ENCODE measurements at places on chromosomes 7 and 10.

- DNase-seq: no peak
Observed at GRCh38 chr7:22109761-22110160, 164.1 kb upstream of the CDCA7L start.

GRCh38 chr10:102233997-102234396 is 7.3 kb downstream of the PITX3 start:
- DNase-seq: no peak

DNA sequence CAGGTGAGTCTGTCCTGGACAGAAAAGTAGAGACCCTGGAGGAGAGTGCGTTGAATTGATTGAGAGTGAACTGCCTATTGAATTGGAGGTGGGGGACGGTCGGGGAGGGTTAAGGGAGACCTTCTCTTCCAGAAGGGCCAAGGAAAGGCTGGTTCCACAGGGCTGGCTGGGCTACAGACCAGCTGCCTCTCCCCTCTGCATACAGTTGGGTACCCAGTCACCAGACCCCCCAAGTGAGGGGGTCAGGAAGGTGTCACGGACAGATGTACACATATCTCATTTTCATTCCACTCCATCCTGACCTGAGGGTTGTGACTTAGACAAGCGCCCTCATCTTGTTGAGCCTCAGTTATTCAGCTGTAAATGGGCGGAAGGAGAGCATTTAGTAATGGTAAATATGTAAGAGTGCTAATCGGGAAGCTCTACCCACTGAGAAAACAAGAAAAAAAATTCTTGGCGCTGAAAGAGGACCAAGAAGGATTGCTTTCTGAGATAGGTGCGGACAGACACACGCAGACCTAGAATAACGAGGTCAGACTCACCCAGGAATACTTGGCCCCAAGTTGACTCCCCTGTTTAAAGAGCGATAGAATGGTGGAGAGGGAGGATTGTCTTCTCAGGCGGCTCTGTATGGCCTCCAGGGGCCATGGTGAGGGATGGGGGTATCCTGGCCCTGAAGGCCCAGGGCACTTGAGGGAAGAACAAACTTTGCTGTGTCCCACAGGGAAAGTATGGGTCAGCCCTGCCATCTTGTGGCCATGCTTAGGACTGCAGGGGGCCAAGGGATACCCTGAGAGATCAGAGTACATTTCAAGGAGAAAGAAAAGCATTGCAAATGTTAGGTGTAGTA is 7.2 kb upstream of the MBL2 start:
- no peak for DNase-seq

GRCh38 chr7:111082351-111082750 is 8.6 kb upstream of the LRRN3 start:
- DNase-seq: no peak

GRCh38 chr10:128712661-128713400 is 586.6 kb upstream of the MKI67 start:
- no peak for DNase-seq

DNA sequence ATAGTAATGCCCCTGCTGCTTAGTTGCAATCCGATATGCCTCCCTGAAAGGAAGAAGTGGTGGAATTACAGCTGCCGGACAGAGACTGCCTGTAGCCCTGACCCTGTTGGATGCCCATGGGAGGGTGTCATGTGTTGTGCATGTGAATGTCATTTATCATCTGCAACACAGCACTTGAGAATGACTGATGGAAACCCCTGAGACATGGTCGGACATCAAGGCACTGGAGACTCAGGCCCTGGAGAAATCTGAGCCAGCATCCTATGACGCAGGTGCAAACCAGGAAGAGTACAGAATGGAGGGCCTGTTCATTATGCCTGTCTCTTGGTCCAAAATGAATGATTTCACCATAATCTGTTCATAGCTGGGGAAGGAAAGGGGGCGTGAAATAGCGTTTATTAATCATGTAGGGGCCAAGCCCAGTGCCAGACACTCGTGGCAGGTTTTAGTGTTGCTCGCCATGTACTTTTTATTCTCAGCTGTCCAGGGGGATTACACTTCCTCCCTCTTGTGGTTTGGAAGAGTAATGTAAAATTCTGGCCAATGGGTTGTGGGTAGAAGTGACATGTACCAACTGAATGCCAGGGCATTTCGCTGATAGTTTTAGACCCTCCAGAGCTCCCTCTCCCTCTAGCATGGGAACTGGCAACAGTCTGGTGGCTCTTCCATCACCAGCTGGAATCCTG is 23.0 kb upstream of the LEP start:
- DNase-seq: no peak

DNA sequence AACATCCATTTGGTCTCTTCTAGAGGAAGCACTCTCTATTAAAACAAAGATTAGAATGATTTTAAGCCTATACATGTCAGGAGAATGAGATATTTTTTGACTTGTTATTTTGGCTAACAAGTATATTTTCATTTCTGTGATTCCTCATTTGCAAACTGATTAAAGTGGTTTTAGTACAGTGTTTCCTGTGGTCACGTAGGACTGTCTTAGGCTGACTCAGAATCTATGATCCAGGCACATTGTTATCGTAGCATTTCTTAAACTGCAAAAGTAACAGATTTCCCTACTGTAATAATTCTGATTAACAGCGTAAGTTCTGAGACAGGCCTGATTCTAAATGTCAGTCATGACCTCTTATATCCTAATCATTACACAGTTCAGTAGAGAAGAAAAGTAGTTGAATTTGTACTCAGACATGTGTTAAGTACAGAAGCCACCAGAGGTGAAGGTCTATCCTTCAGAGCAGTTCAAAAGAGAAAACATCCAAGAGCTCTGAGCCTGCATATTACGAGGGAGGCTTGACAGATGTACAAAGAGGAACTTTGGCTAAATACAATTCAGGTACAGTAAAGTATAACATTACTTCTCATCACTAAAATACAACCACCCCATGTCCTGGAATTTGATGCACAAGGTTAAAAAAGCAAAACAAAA is 124.1 kb upstream of the TEX47 start:
- DNase-seq: no peak

GRCh38 chr7:92275327-92275726 is 29.6 kb downstream of the ANKIB1 start:
- DNase-seq: no peak

DNA sequence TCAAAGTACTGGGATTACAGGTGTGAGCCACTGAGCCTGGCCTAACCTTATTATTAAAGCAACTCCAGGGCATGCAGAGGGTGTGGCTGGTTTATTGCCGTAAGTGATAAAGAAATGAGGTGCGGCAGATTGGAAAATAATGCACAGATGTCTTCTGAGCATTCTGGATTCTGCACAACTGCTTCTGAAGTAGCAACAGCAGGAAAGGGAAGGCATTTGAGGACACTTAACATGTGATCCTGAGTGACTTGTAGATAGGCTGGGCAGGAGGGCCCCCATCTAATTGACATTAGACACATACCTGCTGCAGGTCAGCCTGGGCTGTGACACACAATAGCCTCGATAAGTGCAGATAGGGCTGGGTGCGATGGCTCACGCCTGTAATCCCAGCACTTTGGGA is 5.6 kb downstream of the RHBDD2 start:
- DNase-seq: no peak

DNA sequence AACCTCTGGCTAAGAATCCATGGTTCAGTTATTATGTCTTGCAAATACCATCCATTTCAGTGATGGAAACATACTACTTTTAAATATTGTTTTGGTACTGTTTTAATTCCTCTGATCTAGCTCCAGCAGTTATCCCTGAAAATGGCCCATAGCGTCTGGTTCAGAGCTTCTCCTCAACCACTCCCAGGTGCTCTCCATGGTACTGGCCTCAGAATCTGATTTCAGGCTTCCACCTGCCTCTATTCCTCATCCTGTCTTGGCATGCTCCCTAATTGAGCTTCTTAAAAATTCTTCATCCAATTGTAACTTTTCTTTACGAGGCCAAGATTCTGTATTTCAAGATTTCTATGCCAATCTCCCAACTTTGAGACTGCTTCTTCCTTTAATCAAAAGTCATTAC is 236.3 kb downstream of the HTR7 start:
- no peak for DNase-seq

DNA sequence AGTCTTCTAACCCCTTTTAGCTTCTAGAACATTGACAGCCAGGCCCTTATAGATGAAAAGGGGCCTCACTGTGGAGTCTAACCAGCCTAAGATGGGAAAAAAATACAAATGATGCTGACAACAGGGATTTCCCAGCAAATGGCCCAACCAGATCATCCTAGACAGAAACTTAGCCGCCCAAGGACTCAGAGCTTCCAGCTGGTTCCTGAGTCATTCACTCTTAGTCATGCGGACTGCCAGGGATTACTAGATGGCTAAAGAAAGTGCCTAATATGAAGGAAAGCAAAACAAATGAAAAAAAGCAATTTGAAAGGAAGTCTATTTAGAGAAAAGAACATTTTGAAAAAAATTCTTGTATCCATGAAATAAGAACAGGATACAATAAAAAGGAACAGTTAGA is 23.7 kb downstream of the TSPAN14 start:
- DNase-seq: no peak

DNA sequence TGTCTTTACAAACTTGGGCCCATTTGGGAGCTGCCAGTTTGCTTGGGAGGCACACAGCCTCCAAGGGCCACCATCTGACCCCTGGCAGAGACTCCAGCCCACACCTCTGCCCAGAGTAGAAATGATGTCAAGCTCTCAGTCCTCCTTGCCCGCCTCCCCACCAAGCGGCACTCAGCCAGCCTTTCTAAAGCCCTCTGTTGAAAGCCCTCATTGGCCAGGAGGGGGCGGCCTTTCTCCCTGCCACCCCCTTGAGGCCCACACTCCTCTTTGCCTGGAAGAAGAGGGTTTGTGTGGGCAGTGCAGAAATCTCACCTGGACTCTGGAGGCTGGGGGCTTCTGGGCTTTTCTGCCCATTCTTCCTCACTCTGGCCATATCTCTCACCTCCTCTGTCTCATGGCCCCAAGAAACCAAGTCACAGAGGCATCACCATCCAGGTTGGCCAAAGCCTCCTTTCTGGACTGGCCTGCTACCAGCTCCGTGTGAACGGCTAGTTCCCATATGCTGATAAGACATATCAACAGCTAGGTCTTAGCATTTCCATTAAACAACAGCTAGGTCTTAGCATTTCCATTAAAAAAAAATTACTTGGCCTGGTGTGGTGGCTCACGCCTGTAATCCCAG is 36.1 kb downstream of the UBTD1 start:
- no peak for DNase-seq

DNA sequence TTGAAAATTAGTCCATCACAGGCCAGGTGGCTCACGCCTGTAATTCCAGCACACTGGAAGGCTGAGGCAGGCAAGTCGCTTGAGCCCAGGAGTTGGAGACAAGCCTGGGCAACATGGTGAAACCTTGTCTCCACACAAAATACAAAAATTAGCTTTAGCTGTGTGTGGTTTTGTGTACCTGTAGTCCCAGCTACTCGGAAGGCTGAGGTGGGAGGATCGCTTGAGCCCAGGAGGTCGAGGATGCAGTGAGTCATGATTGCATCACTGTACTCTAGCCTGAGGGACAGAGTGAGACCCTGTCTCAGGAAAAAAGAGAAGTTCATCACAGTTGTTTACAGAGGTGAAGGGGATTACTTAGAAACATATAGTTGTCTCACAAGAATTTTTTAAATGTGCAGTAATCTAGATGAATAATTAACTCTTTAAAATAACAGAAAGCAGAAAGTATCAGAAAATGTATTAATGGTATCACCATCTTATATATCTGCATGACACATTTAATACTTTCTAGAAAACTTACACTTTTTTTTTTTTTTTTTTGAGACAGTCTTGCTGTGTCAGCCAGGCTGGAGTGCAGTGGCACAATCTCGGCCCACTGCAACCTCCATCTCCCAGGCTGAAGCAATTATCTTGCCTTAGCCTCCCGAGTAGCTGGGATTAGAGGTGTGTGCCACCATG is 8.9 kb downstream of the LCOR start:
- DNase-seq: no peak

- DNase-seq: no peak
Observed at GRCh38 chr7:155357573-155358041, 59.9 kb downstream of the INSIG1 start.

DNA sequence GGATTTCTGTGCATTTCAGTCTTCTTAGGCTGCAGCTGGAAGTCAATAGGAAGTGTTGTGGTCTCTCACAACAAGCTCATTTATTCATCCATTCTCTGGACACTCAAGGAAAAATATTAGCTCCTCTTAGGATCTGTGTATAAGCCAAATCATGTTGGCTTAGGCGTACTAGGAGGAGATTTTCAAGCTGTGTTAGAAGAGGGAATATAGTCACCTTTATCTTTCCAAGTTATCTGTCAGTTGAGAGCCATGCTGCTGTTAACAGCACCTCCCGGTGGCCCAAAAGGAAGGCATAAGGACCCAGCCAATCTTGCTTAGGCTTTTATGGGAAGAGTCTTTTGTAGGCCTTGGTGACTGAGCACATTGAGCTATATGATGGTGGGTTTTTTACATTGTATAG is 220.0 kb downstream of the LRMDA start:
- DNase-seq: no peak

DNA sequence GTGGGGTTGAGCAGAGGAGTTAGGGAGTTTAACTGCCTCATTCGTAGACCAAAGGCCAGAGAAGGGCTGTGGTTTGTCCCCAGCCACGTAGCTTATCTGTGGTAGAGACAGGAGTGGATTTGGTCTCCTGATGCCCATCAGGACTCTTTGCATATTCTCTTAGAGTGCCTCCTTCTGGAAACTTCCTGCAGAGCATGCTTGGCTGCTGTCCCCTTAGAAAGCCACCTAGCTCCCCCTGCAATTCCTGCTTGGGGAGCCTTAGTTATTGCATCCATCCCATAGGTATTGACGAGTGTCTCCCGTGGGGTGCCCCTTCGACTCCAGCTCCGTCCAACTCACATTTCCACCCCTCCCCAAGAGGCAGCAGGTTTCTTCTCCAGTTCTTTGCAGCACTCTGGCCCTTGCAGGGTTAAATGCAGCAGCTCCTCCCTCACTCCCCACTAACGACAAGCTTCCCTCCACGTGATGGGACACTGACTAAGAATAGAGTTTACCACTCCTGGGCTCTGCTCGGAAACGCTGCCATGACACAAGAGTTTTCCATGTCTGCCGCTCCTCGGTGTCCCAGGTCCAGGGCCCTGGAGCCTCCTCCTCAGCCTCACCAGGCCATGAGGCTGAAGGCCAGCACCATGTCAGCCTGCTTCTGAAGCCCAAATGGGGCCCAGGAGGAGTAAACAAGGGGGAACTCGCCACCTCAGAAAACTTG is 147.8 kb upstream of the UNC5B start:
- no peak for DNase-seq

GRCh38 chr10:43151371-43151770 is 13.1 kb downstream of the CSGALNACT2 start:
- DNase-seq: no peak

DNA sequence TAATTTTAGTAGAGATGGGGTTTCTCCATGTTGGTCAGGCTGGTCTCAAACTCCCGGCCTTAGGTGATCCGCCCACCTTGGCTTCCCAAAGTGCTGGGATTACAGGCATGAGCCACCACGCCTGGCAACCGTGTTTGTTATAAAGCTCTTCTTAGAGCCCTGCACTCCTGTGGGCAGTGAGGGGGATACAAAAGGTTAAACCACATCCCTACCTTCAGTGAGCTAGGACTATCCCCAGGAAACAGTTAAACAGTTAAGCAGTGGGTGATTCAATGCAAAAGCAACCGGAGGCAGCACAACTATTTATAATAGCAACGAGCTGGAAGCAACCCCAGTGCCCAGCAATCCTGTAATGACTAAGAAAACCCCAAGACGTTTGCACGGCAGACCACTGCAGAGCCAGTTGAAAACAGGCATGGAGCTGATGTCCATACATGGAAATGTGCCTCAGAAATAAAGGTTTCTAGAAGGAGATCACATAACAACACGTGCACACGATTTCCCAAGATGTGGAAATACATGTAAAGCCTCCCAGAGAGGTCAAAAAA is 107.2 kb upstream of the LYZL2 start:
- DNase-seq: no peak
